ENCODE measurements at places on chromosomes 3 and 15. TPM values are rescaled to one million over a fixed set of nuclear protein-coding genes. Genes with fewer than 3 reads are reported as not detected.

SPRED1 gene
- 0.77 TPM for total RNA-seq

DNA sequence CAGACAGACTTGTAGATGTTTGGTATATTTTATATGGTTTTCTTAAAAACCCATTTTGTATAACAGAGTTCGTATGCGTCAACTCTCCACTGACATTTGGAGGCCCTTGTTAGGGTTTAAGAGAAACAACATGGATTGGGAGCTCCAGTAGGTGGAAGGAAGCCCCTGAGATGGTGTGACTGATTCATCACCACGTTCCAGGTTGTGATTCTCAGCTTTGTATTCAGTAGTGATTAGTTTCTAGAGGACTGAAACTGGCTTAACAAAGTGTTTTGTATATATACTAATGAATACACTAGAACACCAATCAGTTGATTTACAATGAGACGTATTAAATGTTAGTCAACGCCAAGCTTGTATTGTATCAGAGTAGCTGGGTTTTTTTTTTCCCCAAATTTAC is 33.9 kb downstream of the SNRK start:
- H3K4me1 ChIP-seq: peaks cover 35% of the 10 kb centered on the region
- no peak overlapping the region for H3K4me3 ChIP-seq
- DNase-seq: no peak
- peaks cover 42% of the 10 kb centered on the region for H3K36me3 ChIP-seq

- DNase-seq: no peak
- no peak overlapping the region for H3K4me3 ChIP-seq
- no peak overlapping the region for H3K27ac ChIP-seq
- no peaks in the 10 kb centered on the region for H3K36me3 ChIP-seq
- H3K4me1 ChIP-seq: no peaks in the 10 kb centered on the region
- H3K27me3 ChIP-seq: peaks cover 7% of the 10 kb centered on the region
Observed at GRCh38 chr15:81199031-81199779, 2.5 kb downstream of the IL16 start.

GRCh38 chr3:12400616-12401194 is 83.6 kb upstream of the TSEN2 start:
- H3K27me3 ChIP-seq: peaks cover 23% of the 10 kb centered on the region
- H3K27ac ChIP-seq: no peak overlapping the region
- DNase-seq: no peak
- no peaks in the 10 kb centered on the region for H3K36me3 ChIP-seq
- H3K4me3 ChIP-seq: no peak overlapping the region

DNA sequence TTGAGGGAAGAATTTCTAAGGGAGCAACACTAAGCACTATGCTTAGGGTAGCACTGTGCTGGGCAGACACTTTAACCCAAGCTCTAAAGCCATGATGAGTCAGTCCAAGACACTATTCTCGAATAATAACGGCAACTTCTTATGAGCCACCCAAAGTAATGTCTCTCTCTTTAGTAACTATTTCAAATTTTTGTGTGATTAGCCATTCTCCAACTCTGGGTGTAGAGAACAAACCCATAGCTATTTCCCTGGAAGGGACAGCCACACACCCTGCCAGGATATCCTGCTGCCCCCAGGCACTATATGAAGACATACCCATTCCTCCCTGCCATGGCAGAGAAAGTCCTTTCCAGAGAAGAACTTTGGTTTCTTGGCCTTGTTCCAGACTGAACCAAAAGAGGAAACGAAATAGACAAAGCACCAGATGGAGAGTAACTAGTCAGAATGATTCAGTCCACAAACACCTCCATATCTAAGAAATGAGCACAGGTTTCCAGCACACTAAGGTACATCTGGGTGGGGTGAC is 384.9 kb upstream of the THBS1 start:
- peaks cover 5% of the 10 kb centered on the region for H3K27me3 ChIP-seq
- H3K36me3 ChIP-seq: no peaks in the 10 kb centered on the region
- no peaks in the 10 kb centered on the region for H3K4me1 ChIP-seq
- no peak overlapping the region for H3K27ac ChIP-seq
